Activated CD4-positive, alpha-beta T cell treated with anti-CD3 and anti-CD28 coated beads for 4 hours (primary cell): ENCODE measurements at places on chromosomes 6 and 20.

DNA sequence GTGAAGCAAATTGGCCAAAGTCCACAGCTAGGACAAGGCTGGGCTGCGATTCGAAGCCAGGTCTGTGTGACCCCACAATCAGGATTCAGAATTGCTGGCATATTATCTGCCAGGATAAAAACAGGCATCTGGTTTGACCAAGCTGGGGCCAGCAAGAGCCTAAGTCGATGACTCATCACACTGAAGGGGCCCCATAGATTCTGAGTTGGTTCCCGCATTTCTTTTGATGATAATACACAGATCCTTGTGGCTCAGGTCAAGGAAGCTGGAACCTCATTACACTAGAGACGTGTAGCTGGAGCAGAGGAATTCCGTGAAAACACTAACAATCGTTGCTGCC lies 6.5 kb downstream of the KCNB1 start:
- DNase-seq: no peak

- DNase-seq: no peak
These were observed 52.6 kb upstream of the DACT2 start for GRCh38 chr6:168371981-168372711.

DNA sequence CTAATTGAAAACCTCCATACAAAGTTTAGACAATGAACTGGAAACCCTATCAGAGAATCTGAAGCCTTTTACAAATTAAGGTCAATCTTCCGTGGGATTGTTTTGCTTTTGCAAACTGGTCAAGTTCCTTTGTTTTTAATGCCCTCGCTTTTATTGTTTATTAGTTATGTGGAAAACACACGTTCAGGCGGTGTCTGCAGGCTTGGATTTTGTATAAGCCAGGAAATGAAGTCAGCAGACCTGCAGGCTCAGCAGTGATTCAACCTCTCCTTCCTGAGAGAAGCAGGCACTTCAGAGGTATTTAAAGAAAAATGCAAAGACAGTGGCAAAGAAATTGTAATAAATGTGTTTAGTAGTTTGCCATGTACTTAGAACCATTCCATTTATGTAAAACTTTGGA lies 103.4 kb upstream of the PDE10A start:
- DNase-seq: no peak

DNA sequence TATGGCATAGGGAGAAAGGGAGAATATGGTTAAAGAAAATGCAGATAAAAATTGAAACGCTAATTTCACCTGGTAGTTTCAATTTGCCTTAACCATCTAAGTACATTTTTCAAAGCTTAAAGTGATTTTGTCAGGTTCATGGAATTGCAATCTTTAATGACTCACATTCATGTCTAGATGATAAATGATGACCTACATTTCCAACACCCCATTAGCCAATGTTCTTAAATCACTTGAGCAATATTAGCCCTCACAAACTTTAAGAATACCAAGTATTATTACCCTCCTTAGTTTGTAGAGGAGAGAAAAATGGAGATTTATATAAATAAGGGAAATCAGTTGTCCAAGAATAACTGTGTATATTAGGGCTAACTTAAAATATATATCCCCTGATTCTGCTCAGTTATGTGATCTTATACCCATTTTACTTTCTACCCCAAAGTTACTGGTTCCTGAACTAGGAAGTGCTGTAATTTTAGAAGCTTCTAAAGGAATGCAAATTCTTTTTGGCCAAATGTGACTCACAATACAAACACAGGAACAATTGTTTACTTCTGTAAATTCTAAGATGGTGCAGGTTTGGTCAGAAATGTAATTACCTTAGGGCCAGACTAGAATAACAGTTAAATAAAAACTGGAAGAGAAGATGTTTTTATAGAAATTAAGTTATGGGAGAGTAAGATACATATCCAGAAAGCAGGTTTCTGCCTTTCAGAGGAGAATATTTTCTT lies 34.5 kb downstream of the TPBG start:
- DNase-seq: no peak

GRCh38 chr6:12385316-12385715 lies 95.2 kb downstream of the EDN1 start:
- no peak for DNase-seq

GRCh38 chr6:2127484-2127911 lies 117.9 kb downstream of the GMDS start:
- peak; percentile 24 for DNase-seq

DNA sequence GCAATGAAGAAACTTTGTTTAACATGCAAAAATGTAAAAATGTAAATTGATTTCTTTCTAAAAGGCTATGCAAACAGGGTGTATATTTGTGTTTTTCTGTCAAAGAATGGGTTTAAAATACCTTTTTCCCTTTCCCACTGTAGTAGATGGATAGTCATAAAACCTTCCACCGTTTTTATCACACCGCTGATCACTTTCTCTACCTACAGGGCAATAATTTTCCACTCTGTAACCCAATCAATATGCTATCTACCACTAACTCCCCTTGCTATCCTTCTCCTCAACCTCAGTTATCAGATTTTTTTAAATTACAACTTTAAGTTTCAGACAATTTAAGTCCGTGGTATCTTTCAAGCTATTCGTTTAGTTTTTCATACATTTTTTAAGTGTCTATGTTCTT lies 91.4 kb upstream of the ARID1B start:
- DNase-seq: no peak

GRCh38 chr6:73675466-73676098 lies 20.4 kb upstream of the CD109 start:
- DNase-seq: peak; percentile 82

GRCh38 chr6:10418862-10419748 lies 4.2 kb upstream of the TFAP2A start:
- DNase-seq: no peak

GRCh38 chr6:10529231-10529801 lies 8.2 kb downstream of the GCNT2 start:
- no peak for DNase-seq

DNA sequence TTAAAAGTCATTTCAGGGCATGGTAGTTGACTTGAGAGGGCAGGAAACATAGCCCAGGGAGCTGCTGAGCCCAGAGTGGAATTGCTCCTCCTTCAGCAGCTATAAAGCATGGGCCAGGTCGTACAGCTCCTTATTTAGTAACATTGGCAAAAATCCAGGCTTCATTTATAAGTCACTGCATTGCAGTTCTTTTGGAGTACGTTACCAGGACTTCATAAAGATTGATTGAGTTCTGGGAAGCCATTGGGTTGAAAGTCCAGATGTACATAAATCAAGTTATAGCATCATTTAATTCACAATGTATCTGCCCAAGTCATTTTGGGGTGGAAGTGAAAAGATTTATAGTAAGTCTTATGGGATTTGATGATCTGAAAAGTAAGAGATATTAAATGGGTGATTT lies 53.0 kb upstream of the ANKEF1 start:
- no peak for DNase-seq
